Natural killer cell treated with Interleukin-12 subunit alpha and Interleukin-12 subunit beta and Interleukin-15 and Interleukin-18, amount 100 ng/mL, for 72 hours (primary cell): ENCODE measurements at places on chromosomes 13 and 19. TPM values are rescaled to one million over a fixed set of nuclear protein-coding genes. Genes with fewer than 3 reads are reported as not detected.

Gene KLK1
- not detected for total RNA-seq

Gene IZUMO1
- not detected for total RNA-seq

Gene GPR12
- total RNA-seq, result not detected

Gene FCHO1
- total RNA-seq, result 28.6 TPM

Gene ZNF154
- total RNA-seq, result 1.3 TPM

Gene CPT1C
- 0.52 TPM for total RNA-seq

Gene KMT2B
- 80.1 TPM for total RNA-seq

Gene ZNF91
- total RNA-seq, result 37.0 TPM

GRCh38 chr19:10884274-10884673 lies 12.9 kb downstream of the CARM1 start:
- peak overlapping the region; percentile 58 for H3K27ac ChIP-seq
- H3K4me1 ChIP-seq, result peaks cover 3% of the 10 kb centered on the region
- DNase-seq, result no peak
- H3K36me3 ChIP-seq, result no peaks in the 10 kb centered on the region
- H3K27me3 ChIP-seq, result no peaks in the 10 kb centered on the region

DNA sequence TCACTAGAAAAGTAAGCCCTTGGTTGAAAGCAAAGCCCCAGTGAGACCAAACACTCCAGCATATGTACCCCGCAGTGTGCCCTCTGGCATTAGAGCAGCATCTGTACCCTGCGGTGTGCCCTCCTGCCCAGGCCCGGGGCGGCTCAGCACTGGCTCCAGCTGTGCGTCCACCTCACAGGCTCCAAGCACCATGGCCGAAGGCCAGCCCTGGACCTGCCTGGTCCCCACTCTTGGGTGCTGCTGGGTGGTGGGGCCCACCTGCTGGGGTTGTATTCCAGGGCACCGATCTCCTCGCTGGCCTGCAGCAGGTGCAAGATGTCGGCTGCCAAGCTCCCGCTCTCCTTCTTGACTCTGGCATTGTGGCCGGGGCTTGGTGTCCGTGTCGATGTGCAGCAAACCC lies 230.2 kb downstream of the TUBA3C start:
- no peak overlapping the region for H3K27ac ChIP-seq
- H3K36me3 ChIP-seq, result peaks cover 2% of the 10 kb centered on the region
- no peaks in the 10 kb centered on the region for H3K27me3 ChIP-seq
- DNase-seq, result no peak
- H3K4me3 ChIP-seq, result no peak overlapping the region

GRCh38 chr13:21010621-21011020 lies 50.8 kb downstream of the LATS2 start:
- no peaks in the 10 kb centered on the region for H3K27me3 ChIP-seq
- peaks cover 30% of the 10 kb centered on the region for H3K4me1 ChIP-seq
- peak overlapping the region; percentile 61 for H3K27ac ChIP-seq
- no peak for DNase-seq

DNA sequence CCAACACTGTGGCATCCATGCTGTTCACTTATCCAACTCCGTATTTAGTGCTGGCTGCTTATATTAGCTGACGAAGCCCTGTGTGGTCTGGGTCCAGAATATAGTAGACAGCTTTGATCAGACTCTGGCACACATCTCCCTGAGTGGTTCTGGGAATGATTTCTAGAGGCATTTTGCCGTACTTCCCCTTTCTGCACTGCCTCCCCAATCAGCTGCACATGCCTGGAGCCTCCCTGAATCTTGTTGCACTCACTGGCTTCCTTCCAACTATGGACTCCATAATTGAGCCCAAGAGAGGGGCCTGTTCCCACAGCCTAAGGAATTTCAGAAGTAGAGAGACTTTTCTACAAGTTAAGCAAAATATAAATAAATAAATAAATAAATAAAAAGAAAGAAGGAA lies 30.4 kb upstream of the PCDH8 start:
- H3K4me3 ChIP-seq, result no peak overlapping the region
- H3K4me1 ChIP-seq, result no peaks in the 10 kb centered on the region
- peaks cover 44% of the 10 kb centered on the region for H3K27me3 ChIP-seq

DNA sequence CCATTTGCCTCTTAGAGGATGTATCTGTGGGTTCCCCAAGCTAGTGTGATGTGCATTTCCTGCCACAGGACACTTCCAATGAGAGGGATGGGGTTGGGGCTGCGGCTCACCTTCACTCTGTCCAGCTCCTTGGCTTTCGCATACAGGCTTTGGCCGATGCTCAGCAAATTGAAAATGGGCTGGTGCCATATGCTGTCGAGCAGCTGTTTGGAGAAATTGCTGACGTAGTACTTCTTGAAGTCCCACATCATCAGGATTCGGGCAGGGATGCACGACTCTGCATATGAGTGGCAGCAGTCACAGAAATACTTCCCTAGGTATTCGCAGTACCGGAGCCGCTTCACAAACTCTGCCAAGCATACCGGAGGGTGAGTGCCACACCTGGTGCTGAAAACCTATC lies 37.0 kb downstream of the RUBCNL start:
- H3K4me3 ChIP-seq, result no peak overlapping the region
- peaks cover 7% of the 10 kb centered on the region for H3K27me3 ChIP-seq
- peaks cover 38% of the 10 kb centered on the region for H3K36me3 ChIP-seq
- no peak overlapping the region for H3K27ac ChIP-seq
- DNase-seq, result no peak
- H3K4me1 ChIP-seq, result peaks cover 30% of the 10 kb centered on the region

DNA sequence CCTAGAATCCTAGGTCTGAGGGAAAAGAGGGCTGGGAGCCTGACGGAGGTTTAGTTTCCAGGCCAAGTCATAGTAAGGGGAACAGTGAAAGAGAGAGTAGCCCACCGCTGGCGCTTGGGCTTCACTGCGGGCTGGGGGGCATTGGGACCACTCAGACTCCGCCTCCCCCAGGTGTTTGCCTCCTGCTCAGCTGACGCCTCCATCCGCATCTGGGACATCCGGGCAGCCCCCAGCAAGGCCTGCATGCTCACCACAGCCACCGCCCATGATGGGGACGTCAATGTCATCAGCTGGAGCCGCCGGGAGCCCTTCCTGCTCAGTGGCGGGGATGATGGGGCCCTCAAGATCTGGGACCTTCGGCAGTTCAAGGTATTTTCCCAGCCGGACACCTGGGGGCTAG lies 4.5 kb upstream of the KCNJ14 start:
- no peaks in the 10 kb centered on the region for H3K27me3 ChIP-seq
- H3K4me1 ChIP-seq, result peaks cover 20% of the 10 kb centered on the region
- no peak overlapping the region for H3K4me3 ChIP-seq

DNA sequence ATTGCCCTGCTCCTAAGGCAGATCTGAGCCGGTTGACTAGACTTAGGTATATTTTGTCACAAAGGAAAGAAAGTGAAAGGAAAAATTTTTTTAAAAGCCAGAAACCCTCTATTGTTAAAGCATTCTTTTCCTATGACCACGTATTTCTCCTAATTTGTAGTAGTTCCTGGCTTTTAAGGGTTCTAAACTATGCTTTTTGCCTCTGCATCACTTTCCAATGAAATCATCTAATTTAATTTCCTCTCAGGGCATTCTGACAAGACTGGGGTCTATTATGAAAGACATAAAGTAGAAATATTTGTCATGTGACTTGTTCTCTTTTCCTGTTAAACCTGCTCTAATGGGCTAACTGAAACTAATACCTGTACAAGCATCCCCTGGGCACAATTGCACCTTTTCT lies 233.0 kb upstream of the PRR20A start:
- H3K27ac ChIP-seq, result no peak overlapping the region
- H3K4me1 ChIP-seq, result no peaks in the 10 kb centered on the region
- no peaks in the 10 kb centered on the region for H3K27me3 ChIP-seq
- no peak overlapping the region for H3K4me3 ChIP-seq
- DNase-seq, result no peak
- H3K36me3 ChIP-seq, result peaks cover 4% of the 10 kb centered on the region

- peaks cover 2% of the 10 kb centered on the region for H3K27me3 ChIP-seq
- no peak for DNase-seq
- H3K36me3 ChIP-seq, result no peaks in the 10 kb centered on the region
- H3K4me3 ChIP-seq, result no peak overlapping the region
- H3K27ac ChIP-seq, result no peak overlapping the region
Measured at GRCh38 chr13:78998630-78999315, 339.8 kb upstream of the OBI1 start.

DNA sequence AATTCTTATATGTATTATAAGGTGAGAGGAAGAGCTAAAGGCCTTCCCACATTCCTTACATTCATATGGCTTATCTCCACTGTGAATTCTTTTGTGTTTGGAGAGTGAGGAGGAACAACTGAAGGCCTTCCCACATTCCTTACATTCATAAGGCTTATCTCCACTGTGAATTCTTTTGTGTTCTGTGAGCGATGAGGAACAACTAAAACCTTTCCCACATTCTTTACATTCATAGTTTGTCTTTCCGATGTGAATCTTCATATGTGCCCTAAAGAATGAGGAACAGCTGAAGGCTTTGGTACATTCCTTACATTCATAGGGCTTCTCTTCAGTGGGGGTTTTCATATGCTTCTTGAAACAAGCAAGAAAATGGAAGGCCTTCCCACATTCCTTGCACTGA lies 13.3 kb downstream of the ZNF699 start:
- no peaks in the 10 kb centered on the region for H3K4me1 ChIP-seq
- H3K36me3 ChIP-seq, result peaks cover 81% of the 10 kb centered on the region
- H3K27ac ChIP-seq, result no peak overlapping the region
- no peaks in the 10 kb centered on the region for H3K27me3 ChIP-seq
